ENCODE measurements at places on chromosomes 1 and 21.

DNA sequence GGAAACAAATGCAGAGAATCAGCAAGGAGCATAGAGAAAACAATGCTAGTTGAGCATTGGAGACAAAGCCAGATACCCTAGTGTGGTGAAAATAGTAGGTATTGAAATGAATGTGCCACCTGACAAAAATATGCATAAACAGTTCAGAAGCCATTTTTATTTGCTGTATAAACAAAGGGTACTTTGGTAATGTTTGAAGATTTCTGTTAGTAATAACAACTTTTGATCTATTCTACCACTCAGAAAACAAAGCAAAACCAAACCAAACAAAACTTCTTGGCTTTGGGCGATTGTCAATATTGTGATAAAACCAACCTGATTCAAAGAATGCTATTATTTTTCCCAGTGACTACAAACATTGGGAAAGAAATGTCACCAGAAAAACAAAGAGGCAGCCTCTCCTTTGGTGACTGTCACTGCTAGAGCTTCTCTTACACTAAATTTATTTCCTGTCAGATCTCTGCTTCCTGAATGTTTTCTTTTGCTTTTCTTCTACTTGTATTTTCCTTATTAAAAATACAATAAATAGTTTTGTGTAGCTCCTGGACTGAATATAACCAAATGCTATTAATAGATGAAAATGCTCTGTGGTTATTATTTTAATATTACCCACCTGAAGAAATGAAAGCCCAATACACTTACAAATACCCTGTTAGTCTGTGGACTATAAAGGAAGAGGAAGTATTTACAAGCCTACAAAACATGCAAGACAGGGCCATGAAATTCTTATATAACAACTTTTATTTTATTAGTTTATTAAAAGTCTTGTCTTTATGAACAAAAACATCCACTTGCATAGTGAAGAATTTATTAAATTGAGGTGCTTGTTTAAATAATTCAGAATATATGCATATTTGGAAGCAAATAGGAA is 5.7 kb downstream of the ATP6V1G3 start:
- no peak for DNase-seq

GRCh38 chr1:231252336-231252735 is 11.3 kb downstream of the GNPAT start:
- no peak for DNase-seq

GRCh38 chr1:44073528-44073927 is 42.3 kb upstream of the SLC6A9 start:
- no peak for DNase-seq

- no peak for DNase-seq
Measured at GRCh38 chr21:16074950-16075489, 345.2 kb downstream of the USP25 start.

GRCh38 chr1:169120066-169120465 is 13.6 kb downstream of the ATP1B1 start:
- DNase-seq = no peak

- DNase-seq = no peak
Measured at GRCh38 chr1:175927944-175928343, 184.5 kb upstream of the TNR start.

GRCh38 chr1:68542586-68542985 is 45.7 kb upstream of the DEPDC1 start:
- DNase-seq = peak; percentile 32

- no peak for DNase-seq
Measured at GRCh38 chr1:74396462-74396861, 115.9 kb downstream of the LRRC53 start.

DNA sequence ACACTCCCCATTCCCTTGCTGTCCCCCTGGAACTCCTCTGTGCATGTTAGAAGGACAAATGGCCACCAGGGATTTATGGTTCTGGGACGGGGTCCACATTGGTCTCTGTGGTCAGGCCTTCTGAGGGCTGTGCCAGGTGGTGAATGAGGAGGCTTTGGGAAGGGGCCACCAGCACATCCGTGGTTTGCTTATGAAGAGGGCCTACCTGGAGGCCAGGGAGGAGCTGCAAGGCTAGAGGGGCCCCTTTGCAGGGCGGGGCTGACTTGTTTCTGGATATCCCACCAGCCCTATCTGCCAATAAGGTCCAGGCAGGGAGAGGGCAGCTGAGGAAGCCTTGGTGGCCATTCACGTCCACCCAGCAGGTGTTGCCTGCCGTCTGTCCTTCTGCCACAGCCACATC is 24.9 kb downstream of the KCNA10 start:
- no peak for DNase-seq

GRCh38 chr1:109669246-109669948 is 1.5 kb downstream of the GSTM2 start:
- DNase-seq = no peak
